ENCODE measurements at places on chromosomes 4 and X.

DNA sequence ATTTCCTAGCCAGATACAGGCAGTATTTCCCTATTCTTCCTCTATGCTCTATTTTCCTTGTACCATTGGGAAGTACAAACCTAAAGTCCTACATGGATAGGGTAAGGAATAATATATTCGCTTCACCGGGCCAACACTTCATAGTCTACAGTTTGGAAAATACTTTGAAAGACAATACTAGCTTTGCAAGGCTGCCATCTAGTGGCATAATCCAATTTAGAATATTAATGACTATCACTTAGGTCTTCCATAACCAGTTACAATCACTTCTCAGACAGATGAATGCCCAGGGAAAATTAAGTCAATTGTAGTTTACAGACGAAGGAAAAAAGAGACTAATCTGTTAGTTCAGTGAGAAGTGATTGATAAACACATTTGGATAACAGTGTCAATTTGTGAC, 141.0 kb upstream of the FAM47C start:
- DNase-seq = no peak

DNA sequence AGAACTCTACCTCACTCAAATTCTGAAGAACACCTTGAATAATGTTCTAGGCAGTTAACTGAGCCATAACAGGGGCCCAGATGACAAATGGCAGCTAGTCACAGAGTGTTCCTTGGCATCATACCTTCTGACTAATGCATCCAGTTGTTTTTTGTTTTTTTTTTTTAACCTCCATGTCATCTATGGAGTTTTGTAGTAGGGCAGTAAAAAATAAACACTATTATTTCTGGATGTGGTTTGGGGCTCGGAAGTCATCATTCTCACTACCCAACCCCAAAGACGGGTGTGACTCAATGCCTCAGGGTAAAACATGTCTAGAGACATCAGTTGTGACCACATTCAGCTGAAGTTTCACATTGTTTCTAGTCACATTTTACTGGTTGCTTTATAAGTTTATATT, 31.2 kb upstream of the MCF2 start:
- no peak for DNase-seq

DNA sequence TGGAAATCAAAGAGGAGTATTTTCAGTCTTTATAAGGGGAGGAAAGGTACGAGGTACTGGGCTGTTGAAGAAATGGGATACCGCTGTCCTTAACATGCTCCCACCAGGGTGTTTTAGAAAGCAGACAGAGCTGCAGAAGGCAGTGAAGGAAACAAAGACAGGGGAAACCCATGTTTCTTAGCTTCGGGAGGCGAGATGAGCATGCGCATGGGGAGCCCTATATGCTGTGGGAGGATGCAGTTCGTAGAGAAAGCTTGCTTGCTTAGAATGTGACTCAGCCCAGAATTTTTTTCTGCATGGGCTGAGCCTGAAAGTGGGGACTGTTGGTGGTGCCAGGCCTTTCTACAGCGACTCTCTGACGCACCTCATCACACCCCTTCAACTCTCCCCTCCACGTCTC, 28.8 kb upstream of the SCOC start:
- DNase-seq = no peak

- DNase-seq = no peak
These were observed 236.9 kb downstream of the AR start for GRCh38 chrX:67780694-67781109.
